Activated naive CD4-positive, alpha-beta T cell treated with anti-CD3 and anti-CD28 coated beads for 36 hours (primary cell): ENCODE measurements at places on chromosomes 6 and 20. TPM values are rescaled to one million over a fixed set of nuclear protein-coding genes. Genes with fewer than 3 reads are reported as not detected.

FAM162B gene
- total RNA-seq: not detected

RNF182 gene
- total RNA-seq: not detected

- H3K27me3 ChIP-seq: no peaks in the 10 kb centered on the region
- no peak overlapping the region for H3K4me3 ChIP-seq
- H3K4me1 ChIP-seq: no peaks in the 10 kb centered on the region
- DNase-seq: no peak
Measured at GRCh38 chr6:97813889-97814567, 531.0 kb upstream of the MMS22L start.

DNA sequence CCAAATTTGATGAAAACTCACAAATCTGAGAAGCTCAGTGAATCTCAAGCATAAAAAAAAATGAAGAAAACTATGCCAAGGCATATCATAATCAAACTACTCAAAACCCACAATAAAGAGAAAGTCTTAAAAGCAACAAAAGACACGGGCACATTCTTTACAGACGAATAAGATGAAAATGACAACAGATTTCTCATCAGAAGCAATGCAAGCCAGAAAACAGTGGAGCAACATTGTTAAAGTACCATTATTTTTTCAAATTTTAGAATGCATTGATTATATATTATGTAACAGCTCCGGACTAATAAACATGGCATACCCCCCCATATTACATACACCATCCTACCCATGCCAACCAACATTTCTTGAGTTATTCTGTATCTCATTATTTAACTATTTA is 55.3 kb upstream of the INSM1 start:
- no peak overlapping the region for H3K4me3 ChIP-seq
- DNase-seq: no peak
- no peak overlapping the region for H3K27ac ChIP-seq
- no peaks in the 10 kb centered on the region for H3K36me3 ChIP-seq
- no peaks in the 10 kb centered on the region for H3K4me1 ChIP-seq
